Mesendoderm (in vitro differentiated cells): ENCODE measurements at places on chromosomes 3 and 15.
A peak's percentile ranks its signal among the peaks of the same experiment; 100 is the strongest.

DNA sequence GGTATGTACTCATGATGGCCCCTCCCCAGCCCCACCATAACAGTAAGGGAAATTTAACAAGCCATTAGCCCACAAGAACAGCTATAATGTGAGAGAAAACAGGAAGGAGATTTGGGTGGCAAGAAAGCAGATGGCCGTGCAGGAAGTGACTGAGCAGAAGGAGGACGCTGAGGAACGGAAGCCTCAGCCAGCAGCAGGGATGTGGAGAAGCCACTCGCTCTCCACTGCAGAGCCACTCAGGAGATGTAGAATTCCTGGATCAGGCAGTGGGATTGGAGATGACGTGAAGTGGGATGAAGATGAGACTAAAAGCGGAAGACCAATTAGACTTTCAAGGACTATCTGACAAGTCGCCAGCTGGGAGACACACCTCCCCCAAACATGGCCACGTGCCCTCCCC lies 31.2 kb downstream of the PRR23E start:
- DNase-seq = no peak

GRCh38 chr3:69948246-69948862 lies 51.2 kb upstream of the SAMMSON start:
- DNase-seq = peak; percentile 43

GRCh38 chr3:191217301-191217700 lies 18.3 kb downstream of the OSTN start:
- no peak for DNase-seq

DNA sequence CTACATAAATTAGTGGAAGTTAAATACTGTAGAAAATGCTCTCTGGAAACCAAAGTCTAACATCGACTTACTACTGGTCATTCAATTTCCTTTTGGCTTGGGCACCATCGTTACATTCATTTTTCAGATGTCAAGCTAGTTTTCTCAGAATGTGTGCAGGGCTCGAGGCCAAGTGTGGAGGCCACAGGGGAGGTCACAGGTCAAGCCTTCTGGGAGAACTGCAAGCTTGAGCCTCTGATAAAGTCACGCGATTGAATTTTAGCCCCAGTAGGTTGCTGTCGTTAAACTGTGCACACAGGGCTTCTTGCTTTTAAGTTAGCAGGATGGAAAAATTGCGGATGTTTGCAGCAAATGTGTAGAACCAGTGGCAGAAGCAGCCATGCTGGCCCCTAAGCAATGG lies 182.2 kb downstream of the APBA2 start:
- DNase-seq = no peak

DNA sequence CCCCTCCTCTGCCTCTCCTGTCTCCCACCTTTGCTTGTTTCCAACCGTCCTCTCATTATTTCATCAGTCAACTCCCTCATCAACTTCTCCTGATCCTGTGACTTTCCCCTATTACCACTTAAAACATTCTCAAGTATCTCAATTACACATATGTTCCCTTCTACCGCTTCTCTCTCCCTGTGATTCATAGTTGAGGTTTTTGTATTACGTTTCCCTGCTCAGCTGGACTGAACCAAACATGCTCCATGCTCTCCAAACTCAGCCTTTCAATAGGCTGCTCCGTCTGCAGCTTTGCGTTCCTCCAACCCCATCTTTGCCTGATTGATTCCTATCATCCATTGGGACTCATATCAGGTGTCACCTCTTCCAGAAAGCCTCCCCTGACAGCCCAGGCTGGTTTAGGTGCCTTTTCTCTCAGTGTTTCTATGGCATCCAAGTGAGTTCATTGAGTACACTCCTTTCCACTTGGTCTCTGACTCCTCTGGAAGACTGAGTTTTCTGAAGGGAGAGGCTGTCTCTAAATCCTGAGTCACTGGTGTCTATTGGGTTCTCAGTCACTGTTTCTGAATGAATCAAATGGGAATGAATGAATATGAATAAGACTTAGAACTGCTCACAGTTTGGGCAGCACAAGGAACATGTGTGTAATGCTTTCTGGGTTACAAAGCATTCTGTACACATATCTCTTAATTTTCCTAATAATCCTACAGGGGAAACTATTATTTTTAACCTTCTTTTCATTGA lies 56.4 kb downstream of the PLD1 start:
- DNase-seq = no peak

DNA sequence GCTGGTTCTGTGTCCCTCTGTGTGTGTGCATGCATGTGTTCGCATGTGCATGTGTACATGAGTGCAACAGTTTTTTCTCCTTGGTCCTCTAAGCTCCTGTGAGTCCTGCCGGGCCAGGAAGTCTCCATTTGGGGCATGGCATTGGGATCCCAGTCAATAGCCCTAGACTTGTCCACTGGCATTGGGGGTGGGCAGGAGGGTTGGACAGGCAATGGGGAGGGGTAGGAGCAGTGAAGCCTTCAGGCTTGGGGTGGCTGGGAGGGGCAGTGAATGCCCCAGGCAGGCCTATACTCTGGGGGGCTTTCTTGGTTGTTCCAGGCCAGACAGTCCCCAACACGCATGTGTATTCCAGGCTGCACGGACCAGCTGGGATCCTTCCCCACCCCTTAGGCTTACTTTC lies 15.6 kb upstream of the C15orf39 start:
- DNase-seq = no peak

DNA sequence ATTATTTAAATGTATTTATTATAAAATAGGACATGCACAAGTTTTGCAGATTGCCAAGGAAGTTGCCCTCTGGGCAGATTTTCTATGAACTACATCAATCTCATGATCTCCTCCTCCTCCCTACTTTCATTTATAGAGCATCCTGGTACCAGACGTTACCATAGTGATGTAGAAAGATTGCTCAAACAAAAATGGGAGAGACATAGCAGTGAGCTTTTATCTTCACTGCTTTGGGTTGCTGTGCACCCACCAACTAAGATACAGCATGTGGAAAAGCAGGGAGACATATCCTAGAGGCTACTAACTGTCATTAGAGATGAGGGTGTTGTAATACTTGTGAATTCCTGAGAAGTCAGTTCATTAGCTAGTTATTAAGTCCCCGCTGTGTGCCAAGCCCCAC lies 137.5 kb upstream of the BFSP2 start:
- peak; percentile 54 for DNase-seq
